SHP77 treated with DMSO at 0.1 percent for 48 hours (cell line): ENCODE measurements at places on chromosomes 1 and 21.

- no peak for DNase-seq
Observed at GRCh38 chr1:206110161-206110560, 7.0 kb downstream of the AVPR1B start.

DNA sequence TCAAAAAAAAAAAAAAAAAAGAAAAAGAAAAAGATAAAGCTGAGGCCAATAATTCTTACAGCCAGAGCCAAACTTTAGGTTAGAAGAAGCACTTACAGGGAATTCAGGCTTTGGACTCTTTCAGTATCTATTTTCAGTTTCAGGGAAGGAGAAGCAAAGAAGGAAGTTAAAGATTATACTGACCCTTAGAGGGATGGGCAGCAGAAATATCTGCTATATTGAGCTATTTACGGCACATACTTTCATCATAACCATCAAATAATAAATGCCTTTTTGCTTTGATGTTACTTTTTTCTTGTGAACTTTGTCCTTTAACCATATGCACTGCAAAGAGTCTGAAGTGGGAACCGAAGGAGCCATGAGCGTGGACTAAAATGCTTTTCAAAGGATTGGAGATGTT is 42.0 kb downstream of the TM2D1 start:
- no peak for DNase-seq

- no peak for DNase-seq
Observed at GRCh38 chr1:39995973-39996393, 41.0 kb downstream of the MFSD2A start.

DNA sequence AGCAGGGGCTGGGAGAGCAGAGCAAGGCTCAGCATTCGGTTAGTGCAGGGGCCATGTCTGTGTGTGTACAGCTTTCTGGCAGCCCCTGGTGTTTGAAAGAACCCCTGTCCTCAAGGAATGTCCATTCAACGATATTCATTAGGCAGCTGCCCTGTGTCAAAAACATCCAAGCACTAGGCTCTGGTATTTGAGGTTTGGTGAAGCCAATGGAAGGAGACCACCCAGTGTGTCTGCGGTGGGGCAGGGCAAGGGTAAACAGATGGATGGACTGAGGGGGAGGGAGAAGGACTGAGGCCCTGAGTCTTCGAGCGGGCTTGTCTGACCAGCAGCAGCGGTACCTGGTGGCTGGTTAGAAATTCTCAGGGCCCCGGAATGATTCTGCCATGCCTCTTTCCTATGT is 155.6 kb upstream of the KLHDC7A start:
- no peak for DNase-seq

DNA sequence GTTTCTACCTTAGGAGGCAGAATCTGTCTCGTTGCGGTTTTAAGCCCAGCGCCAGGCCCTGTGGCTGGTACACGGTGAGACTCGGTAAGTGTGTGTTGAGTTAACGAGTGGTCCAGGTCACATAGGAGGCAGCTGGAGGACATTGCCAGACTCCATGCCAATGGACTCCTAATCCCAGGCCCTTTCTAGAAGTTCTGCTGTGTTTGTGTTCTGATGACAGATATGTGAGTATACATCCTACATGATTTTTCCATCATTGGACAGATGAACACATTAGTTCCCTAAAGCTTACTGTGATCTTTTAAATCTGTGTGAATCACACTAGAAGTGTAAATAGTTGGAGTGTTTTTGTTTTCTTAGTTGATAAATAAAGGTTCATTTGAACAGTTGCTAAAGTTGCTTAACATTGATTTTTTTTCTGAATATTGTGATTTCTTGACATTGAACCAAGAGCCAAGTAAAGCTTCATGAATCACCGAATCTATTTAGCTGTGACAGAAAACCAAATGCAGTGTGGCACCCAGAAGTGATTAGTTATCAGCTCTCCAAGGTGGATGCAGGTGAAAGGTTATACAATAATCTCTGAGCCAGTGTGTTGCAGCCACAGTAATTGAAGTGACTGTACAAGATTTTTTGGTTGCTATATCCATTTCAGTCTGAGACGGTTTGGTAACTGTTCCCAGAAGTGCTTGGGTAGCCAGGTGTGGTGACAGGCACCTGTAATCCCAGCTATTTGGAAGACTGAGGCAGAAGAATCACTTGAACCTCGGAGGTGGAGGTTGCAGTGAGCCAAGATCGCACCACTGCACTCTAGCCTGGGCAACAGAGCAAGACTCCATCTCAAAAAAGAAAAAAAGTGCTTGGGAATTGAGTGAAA is 46.3 kb downstream of the DOP1B start:
- DNase-seq, result no peak

DNA sequence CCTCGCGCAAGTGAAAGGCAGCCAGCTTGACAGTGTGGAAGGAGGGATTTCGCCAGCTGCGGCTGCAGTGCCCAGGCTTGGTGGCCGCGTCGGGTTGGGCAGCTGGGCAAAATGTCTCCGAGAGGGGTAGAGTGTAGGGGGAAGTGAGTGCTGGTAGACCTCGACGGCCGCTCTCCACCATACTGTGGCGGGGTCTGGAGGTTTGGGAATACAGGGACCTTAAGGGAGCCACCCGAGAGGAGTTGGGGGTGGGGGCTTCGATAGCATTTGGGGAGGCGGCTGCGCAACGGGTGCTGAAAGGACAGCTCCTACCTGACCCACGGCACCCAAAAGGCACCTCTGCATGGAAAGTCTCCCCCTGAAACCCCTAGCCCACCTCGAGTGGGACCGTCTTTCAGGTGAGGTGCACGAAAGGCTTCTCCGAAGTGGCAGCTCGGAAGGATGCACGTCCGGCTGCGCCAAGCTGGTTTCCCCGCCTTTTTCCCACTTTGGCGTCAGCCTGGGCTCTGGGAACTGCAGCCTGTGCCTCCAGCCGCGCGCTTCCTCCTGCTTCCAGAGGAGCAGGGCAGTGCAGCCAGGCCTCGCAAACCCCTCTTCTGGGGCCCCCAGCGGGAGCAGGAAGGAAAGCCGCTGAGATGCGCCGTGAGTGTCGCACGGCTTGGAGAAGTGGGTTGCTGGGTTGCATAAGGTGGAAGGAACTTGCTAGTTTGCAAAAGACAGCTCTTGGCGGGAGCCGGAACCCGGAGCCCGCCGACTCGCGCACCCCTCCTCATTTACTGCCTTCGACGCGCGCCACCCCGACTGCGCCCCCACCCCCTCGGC is 531 bp upstream of the HMGN2 start:
- no peak for DNase-seq

- DNase-seq, result no peak
Observed at GRCh38 chr1:30842697-30843354, 65.7 kb downstream of the SDC3 start.

DNA sequence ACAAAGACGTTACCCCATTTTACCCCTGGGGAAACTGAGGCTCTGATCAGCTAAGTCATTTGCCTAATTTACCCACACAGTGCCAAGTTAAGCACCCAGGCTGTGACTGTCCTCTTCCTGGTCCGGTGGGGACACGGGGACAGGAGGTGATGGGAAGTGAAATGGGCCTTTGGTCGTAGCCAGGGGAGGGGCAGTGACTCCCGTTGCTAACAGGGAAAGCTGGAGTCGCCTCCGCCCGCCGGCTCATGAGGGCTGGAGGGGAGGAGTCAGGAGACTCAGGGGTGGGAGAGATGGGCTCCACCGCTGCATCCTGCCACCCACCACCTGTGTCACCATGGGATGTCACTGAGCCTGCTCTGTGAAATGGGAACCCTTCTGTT is 139.3 kb downstream of the PGBD5 start:
- DNase-seq, result no peak

- DNase-seq, result peak; percentile 65
Observed at GRCh38 chr1:111976332-111976731, 13.1 kb downstream of the KCND3 start.

DNA sequence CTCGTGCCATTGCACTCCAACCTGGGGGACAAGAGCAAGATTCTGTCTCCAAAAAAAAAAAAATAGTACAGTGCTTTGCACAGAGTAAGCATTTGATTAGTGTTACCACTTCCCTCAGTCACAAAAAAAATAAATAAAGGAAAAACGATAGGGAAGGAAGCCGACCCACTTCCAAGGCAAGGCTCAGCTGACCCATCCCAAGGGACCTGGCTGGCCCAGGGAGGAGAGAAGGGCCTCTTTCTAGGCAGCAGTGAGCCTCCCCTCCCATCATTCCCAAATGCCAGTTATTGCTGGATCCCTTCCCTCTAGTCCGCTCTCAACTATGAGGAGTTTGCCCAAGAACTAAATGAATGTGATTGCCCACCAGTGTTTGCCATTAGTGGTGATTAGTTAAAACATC is 77.8 kb downstream of the TMEM53 start:
- no peak for DNase-seq

- DNase-seq, result no peak
Observed at GRCh38 chr1:8625981-8626898, 191.2 kb downstream of the RERE start.

- DNase-seq, result no peak
Observed at GRCh38 chr21:45405819-45406762, 1.1 kb downstream of the COL18A1 start.

DNA sequence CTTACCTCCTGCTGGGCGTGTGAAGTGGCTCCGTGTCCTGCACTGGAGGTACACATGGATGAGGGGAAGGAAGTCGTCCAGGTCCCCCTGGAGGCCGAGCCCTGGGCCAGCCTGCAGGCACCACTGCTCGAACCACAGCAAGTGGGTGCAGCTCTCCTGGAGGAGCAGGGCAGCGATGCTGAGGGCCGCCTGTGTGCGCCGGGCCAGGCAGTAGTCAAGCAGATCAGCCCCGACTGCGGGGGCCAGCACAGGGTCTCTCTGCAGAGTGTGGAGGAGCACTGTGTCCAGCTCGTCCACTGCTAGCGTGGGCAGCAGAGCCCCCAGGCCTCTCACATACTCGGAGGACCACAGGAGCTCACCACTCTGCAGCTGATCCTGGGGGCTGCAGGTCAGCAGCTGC is 45.9 kb downstream of the URB1 start:
- no peak for DNase-seq

GRCh38 chr21:34973685-34974084 is 75.4 kb downstream of the RUNX1 start:
- DNase-seq, result no peak

DNA sequence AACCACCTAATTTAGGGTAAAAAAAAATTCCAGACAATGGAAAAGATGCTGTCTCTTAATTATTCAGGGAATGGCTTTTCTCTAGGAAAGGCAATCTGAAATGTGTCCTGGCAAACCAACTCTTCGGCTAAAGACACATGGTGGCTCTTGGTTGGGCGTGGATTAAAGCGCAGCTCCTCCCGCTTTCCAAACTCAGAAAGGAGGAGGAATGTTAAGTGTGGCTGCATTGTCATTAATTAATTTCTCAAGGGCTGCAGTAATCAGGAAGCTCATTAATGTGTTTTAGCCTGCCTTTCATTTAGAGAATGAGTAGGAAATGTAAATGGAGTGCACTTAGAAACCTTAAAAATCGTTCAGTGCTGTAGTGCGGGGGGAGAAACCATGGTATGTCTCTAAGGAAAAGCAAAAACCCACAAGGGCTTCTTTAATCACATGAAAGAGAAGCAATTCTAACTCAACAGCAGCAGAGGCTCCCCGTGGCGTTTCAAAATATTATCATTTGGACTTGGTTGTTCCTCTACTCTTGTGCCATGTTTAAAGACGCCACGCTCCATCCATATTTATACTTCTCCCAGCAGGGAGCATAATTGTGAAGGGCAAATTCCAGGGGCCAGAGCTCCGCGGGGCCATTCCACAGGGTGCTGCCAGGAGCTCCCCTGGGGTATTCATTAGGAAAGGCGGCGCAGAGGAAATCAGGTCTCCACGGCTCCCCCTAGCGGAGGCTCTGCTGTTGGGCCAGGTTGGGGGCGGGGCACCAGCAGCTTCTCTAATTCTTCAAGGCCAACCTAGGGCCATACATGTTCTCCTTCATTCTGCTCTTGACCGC is 91.9 kb upstream of the SSX2IP start:
- DNase-seq, result no peak

DNA sequence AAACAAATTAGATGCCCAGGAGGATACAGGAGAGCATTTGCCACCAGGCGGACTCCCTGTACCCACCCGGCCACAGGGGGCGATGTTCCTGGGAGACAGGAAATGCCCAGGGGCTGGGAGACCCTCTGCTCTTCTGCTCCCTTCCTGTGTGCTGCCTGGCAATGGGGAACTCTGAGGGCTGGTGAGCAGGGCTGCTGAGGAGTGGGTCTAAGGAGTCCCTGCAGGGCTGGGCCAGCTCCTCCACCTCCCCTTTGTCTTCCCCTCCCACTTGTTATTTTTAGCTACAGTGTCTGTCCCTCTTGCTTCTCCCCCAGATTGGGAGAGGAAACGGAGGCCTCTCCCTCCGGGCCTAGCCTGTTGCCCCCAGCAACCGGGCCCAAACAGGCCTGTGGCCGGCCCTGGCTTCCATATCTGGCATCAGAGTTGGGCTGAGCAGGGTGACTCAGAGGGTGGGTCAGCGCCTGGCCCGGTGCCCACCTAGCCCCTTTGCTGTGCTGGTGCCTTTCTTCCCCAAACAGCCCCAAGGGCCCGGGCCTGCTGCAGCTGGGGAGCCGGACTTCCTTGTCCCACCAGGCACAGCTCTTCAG is 11.6 kb downstream of the LMNA start:
- DNase-seq, result peak; percentile 75

- no peak for DNase-seq
Observed at GRCh38 chr21:39525129-39525528, 73.4 kb downstream of the SH3BGR start.

- peak; percentile 61 for DNase-seq
Observed at GRCh38 chr1:111507411-111508201, 4.2 kb upstream of the ADORA3 start.

DNA sequence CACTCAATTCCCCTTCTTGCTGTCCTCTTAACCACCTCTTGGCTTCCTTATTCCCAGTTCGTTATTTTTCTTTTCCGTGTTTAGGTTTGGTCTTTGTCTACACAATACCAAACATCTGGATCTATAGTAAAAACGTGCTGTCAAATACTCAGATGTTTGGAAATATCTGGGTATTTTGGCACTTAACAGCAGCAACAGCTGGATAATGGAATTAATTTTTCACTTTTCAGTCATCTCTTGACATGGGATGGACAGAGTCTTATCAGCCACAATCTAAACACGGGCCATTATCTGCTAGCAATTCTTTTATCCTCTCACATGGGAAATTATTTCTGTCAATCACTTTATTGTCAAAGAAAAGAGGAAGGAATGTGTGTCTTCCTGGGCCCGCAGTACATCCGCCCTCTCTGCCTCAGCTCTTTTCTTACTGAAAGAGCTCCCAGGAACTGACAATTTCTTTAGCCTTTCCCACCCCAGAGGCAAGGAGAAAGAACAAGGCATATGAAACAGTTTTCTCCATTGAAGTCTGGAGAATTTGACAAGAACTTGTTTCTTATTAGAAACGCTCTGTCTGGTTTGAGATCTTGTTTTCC is 13.4 kb downstream of the NHLH2 start:
- DNase-seq, result no peak

DNA sequence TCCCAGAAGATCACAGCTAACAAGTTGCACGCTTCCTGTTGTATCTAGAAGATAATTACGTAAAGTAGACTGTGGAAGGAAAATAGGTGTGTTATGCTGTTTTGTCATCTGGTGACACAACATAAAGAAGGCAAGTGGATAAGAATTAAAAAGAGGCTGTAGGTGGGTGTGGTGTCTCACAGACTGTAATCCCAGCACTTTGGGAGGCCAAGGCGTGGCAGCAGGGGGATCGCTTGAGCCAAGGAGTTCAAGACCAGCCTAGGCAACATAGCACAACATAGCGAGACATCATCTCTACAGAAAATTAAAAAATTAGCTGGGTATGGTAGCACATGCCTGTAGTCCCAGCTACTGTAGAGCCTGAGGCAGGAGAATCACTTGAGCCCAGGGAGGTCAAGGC is 17.9 kb upstream of the ZNF281 start:
- DNase-seq, result no peak

- no peak for DNase-seq
Observed at GRCh38 chr21:17611414-17612022, 1.2 kb downstream of the BTG3 start.

GRCh38 chr1:81597720-81598426 is 202.9 kb upstream of the ADGRL2 start:
- no peak for DNase-seq

GRCh38 chr1:200962631-200963030 is 60.9 kb downstream of the KIF21B start:
- DNase-seq, result no peak
